ENCODE measurements at places on chromosomes 7 and 10. TPM values are rescaled to one million over a fixed set of nuclear protein-coding genes. Genes with fewer than 3 reads are reported as not detected.
A peak's percentile ranks its signal among the peaks of the same experiment; 100 is the strongest.

- peak; percentile 70 for DNase-seq
Observed at GRCh38 chr7:92609921-92610518, 19.8 kb upstream of the FAM133B start.

DNA sequence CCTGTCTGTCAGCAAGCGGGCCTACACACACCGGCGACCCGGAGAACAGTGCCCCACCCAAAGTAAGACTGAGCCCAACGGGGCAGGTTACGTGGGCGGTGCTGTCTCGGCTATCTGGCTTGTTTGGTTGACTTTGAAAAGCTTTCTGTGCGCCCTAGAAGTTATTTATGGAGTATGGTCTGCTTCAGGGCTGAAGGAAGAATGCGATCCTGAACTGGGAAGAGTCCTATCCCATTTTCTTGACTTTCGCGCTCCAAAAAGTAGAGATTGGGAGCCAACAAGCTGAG is 1.5 kb downstream of the INA start:
- DNase-seq = no peak

DNA sequence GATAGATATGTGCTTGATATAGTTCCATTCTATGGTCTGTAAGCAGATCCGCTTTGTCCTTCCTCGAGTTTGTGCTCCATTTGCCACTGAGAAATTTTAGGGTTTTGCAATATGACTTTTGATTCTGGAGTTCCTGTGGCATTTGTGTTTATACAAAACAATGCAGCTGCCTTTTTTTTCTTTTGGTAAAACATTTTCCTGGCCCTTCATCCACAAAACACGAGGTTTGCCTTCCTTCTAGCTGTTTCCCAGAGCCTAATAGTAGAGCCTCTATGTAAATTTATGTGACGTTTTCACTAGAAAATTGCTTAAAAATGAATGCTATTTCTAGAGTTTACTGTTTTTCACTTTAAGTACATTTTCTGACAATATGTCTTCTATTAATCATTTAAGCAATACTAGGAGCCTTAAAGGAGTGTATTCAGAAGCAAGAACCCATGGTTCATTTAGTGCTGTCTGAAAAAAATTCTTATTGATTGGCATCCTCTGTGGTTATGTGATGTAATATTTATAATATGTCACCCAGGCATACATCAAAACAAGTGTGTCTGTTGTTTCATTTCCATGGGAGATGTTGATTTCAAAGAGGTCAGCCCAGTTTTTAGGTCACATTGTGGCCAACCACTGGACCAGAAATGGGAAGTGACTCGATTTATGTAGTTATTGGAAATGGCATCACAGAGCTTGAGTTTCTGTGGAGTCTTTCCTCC is 618.3 kb downstream of the LRMDA start:
- DNase-seq = peak; percentile 26

- no peak for DNase-seq
Observed at GRCh38 chr7:33776788-33777187, 128.6 kb upstream of the BMPER start.

- DNase-seq = peak; percentile 74
Observed at GRCh38 chr10:14653271-14654161, 121.2 kb downstream of the FAM107B start.

- peak; percentile 25 for DNase-seq
Observed at GRCh38 chr10:113605268-113605978, 52.6 kb downstream of the HABP2 start.

DNA sequence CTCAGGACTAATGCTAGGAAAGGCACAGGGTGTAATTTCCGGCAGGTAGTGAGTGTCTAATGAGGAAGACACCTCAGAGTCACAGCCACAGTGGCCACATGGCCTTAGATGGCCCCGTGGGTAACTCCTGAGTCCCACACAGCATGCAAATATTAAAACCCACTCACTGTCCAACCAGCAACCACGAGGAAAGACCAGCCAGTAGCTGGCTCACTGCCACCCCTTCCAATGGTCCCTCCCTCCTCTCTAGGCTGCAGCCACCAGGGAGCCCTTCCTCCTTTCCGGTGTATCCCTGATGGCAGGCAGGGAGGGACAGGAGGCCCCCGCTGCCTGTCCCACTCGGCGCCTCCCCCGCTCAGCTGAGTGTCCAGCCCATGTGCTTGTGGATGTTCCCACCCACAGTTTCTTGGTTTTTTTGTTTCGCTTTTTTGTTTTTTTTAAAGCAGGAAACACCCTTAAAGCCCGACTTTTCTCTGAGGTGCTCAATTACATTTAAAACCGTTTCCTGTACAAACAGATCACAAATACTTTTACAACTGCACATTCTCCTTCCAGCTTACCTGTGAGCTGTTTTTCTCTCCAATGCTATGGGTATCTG is 9.2 kb downstream of the BNIP3 start:
- DNase-seq = no peak

DNA sequence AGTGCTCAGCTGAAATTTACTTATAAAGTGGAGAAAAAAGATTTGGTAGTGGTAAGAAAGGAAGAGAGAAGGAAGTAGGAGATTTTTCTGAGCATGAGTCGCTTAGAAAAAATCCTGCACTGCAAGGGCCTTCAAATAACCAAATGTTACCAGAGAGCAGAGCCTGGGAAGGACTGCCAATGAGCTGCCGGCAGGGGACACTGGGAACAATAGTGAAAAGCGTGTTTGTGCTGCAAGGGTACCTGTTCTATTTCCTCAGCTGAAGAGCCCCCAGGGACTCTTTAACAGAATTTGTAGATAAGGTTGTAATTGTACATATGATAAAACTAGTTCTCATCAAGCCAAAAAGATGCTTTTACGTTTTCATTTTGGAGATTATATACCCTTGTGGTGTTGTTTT is 696.3 kb upstream of the C7orf33 start:
- DNase-seq = no peak

DNA sequence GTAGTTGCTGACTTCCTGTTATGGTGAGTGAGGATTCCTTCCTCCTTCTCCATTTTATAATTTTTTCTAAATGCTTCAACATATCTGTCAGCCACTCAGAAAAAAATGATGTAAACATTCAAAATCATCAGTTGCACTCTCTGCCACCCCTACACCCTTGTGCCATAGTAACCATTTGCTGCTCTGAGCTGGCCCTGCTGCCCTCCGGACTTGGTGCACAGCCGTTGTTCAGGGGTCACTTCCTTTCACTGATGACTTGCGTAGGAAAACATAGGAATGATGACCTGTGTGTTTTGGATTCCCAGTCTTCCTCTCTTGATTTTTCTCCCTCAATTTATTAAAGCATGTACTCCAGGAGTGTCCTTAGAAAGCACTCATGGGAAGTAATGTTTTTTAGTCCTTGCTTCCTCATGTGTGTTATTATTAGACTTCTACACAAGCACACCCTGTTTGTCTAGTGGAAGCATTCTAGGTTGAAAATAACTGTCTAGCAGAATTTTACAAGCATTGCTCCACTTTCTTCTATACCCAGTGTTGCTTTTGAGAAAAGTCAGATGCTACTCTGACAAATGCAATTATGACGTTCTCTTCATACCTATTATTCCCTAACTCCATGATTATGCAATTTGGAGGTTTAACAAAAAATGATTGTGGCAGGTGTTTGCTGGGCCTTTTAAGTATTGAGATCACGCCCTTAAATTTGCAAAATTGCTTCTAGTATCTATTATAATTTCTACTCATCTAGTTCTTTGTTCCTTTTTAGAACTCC is 62.6 kb upstream of the MTPN start:
- DNase-seq = no peak

DNA sequence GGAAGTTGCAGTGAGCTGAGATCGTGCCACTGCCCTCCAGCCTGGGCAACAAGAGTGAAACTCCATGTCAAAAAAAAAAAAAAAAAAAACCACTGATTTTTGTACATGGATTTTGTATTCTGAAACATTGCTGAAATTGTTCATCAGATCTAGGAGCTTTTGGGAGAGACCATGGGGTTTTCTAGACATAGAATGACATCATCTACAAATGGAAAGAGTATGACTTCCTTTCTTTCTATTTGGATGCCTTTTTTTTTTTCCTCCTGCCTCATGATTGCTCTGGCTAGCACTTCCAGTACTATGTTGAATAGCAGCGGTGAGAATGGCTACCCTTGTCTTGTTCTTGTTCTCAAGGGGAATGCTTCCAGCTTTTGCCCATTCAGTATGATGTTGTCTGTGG is 89.1 kb downstream of the ANLN start:
- DNase-seq = peak; percentile 42

Gene ATP6V0A4
- 269 TPM for total RNA-seq

DNA sequence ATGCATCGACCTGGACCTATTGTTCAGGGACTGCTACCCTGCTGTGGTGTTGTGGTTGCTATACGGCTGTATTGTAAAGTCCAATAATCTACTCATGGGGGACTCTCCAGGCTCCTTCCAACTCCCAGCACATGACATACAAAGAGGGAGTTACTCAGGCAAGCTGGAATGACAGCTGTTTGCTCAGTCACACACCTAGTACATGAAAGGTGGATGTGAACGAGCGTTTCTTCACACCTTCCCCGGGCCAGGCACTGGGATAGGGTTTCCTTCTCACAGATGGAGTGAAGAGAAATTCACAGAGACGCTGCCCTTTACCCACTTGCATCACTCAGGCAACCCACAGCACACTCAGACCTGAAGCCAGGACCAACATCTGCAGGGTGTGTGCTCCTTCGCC is 215.7 kb downstream of the TNS3 start:
- no peak for DNase-seq

DNA sequence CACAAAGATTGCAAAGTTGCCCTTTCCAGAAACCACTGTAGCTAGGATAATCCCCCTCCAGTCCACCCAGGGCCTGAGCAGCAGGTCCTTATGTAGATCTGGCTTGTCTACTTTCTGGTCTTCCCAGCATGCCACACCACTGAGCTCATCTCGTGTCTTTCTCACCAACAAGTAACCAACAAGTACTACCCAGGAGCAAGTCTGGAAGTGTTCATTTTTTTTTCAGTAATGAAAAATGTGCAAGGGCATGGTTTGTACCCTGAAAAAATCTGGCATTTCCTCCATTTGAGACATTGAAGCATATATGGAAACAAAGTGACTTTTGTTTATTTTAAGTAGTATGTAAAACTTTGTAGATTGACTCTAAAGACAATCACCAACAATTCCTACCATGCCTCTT is 120.8 kb downstream of the INHBA start:
- DNase-seq = no peak

GRCh38 chr7:28104041-28104541 is 76.5 kb downstream of the JAZF1 start:
- no peak for DNase-seq

Gene CLDN15
- total RNA-seq = 9.2 TPM

Gene NME8
- not detected for total RNA-seq

Gene PPP1R17
- total RNA-seq = not detected

Gene IRF5
- total RNA-seq = 6.3 TPM

Gene CABCOCO1
- 0.40 TPM for total RNA-seq

- no peak for DNase-seq
Observed at GRCh38 chr10:98696516-98696915, 249.8 kb upstream of the HPS1 start.

Gene CNTNAP2
- total RNA-seq = not detected

DNA sequence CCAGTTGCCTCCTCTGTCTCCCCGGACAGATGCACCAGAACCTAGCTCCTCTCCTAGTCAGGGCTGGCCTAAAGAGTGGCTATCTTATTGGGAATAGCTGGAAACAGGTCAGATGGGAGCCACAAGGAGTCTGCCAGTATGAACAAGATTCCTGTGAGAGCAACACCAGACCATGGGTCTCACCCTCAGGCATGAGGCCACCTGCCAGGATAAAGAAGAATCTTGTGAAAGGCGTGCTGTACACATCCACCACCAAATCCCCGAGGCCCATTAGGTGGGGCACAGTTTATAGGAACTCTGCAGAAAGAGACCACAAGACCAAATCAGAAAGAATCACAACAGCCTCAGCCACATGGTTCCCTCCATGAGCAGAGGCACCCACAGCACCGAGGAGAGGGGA is 325.9 kb downstream of the TNS3 start:
- DNase-seq = peak; percentile 80

DNA sequence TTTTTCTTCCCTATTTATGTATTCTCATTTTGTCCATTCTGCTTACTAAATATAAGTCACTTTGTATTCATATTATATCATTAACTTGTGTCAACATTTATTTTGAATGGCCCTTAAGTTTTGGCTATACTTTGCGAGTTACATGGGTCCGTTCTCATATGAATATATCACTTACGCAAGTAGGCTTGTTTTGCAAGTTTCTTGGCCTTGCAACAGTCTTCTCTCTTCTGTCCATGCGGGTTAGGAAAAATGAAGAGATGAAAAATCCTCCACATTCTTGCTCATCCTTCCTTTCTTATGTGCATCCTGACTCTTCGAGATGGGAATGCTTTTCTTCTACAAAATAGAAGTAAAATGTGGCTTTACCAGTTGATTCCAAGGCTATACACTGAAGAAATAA is 82.8 kb downstream of the GPR158 start:
- DNase-seq = no peak

Measured in SK-MEL-5 (cell line).